ENCODE measurements at places on chromosomes 11 and 22.
A peak's percentile ranks its signal among the peaks of the same experiment; 100 is the strongest.

DNA sequence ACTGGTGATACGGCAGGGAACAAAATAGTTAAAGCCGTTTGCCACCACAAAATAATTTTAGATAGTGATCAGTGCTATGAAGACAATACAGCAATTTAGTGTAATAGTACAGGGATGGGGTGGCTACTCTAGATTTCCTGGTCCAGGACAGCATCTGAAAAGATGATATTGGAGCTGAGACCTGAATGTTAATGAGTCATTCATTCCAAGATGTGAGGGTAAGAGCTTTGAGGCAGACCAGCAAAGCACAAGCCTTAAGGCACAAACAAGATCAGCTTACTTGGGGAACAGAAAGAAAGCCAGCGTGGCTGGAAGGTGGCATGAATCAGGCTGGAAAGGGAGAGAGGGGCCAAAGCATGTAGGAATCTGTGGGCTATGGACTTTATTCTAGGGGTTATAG is 132.3 kb downstream of the TRIM44 start:
- DNase-seq, result no peak

GRCh38 chr22:33314316-33314715 is 256.1 kb upstream of the SYN3 start:
- no peak for DNase-seq

DNA sequence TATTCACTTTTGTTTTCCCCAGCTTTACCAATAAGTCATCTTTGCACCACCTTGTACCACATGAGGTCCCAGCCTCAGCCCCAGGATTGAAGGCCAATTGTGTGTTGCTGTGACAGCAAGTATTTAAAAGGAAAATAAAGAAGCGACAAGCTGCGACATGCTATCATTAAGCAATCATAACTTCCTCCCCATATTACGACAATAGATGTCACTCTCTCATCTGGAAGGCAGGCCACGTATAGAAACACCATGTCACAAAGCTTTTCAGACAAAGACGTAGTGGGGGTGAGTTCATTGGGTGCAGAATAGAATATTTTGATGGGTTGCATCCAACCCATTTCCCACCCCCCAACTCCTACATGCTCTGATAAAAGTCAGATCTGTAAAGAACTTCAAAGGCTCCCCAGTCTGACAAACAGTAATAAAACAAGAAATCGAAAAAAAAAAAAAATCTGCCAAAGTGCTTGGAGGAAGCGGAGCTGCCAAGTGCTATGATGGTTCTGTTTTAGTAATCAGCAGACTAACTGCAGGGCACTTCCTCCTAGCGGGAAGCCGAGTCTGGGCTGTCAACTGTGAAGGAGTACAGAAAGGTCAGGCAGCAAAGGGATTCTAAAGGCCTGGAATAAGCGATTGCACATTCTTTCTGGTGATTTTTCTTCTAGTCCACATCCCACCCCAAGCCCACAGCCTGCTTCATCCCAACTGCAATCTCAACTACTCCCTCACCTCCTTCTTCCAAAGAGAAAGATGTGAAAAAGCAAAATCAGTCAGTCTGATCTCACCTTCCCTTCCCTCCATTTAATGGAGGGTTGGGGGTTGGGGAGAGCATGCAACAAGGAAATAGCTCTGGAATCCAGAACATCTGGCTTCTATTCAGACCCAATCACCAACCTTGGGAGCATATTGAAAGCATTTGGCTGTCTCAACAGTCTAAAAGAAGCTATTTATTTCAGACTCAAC is 131.4 kb upstream of the UBASH3B start:
- DNase-seq, result no peak

- no peak for DNase-seq
Observed at GRCh38 chr22:48366591-48366990, 1461.1 kb downstream of the BRD1 start.

GRCh38 chr11:91800208-91800914 is 424.3 kb upstream of the FAT3 start:
- peak; percentile 61 for DNase-seq

- no peak for DNase-seq
Observed at GRCh38 chr11:9001736-9002135, 2.1 kb downstream of the NRIP3 start.

GRCh38 chr11:3949125-3949524 is 93.7 kb downstream of the STIM1 start:
- DNase-seq, result no peak

- no peak for DNase-seq
Observed at GRCh38 chr11:16874275-16874975, 136.0 kb downstream of the C11orf58 start.

- no peak for DNase-seq
Observed at GRCh38 chr11:67345920-67346819, 7.2 kb downstream of the POLD4 start.

GRCh38 chr11:60657888-60658287 is 41.5 kb upstream of the MS4A8 start:
- DNase-seq, result no peak

GRCh38 chr11:125773516-125773915 is 5.1 kb downstream of the PATE2 start:
- DNase-seq, result no peak

DNA sequence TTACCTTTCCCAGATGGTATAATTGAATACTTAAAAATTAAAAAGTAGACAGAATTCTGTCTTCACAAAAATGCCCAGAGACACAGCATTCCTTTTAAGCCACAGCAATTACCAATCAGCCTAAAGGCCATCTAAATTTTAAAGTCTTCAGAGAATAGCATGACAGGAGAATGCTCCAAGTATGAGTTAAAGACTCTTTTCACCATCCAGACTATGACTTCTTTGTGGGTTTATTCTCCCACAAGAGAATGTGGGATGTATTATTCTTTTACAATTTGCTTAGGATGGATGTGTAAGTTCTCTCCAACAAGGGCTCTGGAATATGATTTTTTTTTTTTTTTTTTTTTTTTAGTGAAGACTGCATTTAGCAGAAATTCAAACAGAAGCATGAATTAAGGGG is 249.9 kb downstream of the TTC28 start:
- DNase-seq, result no peak

GRCh38 chr11:103108933-103109817 is at the start of gene DYNC2H1:
TSS of gene DYNC2H1 (plus strand) at chr11:103109426. CDS start at chr11:103109575, 149 bp downstream.
- peak; percentile 86 for DNase-seq

DNA sequence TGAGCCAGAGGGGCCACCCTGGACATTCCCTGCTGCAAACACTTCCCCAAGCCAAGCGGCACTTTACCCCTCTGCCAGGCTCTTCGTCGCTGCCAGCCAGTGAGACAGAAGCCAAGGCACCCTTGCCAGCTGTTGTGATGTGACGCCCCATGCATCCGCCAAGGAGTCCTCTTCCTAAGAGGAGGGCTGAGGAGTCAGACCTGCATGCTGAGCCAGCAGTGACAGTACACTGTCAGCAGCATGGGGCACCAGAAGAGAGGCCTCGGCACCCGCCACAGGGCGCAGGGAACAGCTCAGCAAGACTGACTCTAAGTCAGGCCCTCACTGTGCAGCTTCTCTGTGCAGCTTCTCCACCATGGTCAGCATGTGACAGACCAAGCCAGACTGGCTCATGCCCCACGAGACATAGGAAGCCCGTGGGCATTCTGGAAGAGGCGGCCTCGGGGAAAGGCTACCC is 26.4 kb downstream of the VPS37C start:
- no peak for DNase-seq

- no peak for DNase-seq
Observed at GRCh38 chr11:48210052-48210451, 6.6 kb upstream of the OR4B1 start.

DNA sequence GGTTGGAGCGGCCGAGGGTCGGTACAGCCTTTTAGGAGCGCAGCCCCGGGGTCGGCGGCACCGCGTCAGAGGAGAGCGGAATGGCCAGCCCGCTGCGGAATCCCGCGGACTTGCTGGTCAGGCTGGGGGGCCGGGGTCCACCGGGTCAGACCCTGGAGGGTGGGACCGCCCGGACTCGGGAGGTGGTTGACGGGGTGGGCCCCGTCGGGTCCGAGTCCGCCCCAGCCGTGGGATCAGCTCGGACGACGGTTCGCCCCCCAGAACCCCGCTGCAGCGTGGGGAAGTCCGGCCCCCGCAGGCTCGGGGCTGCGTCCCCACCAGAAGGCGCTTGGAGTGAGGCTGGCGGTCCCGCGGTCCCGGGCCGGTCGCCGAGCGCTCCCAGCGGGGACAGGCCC is 301 bp upstream of the ADM2 start:
- no peak for DNase-seq

DNA sequence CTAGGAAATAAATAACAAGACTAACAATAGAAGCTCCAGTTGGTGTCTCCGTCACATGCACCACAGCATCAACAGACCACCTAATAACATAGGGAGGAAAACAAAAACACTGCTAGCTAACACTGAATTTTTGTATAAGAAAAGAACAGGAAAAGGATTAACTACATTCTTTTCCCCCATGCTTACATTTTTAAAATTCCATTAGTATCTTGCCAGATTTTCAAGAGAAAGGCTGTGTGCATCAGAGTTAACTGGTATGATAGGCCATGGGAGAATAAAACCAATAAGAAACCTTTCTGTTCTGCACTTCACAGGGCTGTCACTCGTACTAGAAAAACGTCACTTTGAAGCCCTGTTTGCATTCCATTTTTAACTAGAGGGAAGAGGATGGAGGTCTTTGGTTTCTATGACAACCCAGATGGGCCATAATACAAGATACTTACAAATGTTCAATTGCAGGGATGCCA is 79.0 kb downstream of the LARGE2 start:
- DNase-seq, result no peak

DNA sequence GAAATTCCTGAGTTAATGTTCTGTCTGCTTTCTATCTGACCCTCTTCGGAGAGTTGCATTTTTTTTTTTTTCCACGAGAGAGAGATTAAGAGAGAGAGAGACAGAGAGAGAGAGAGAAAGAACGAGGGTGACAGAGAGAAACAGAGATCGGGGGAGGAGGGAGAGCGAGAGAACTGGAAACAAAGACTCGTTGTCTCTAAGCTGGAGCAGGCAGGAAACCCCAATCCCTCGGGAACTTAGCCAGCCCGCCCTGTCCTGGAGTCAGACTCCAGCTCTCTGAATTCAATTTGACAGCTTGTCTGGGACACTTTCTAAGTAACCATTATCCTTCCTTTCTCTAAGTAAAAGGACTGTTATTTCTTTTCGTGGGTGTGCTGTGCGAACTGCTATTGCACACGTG is 76.9 kb downstream of the KCNJ1 start:
- no peak for DNase-seq

DNA sequence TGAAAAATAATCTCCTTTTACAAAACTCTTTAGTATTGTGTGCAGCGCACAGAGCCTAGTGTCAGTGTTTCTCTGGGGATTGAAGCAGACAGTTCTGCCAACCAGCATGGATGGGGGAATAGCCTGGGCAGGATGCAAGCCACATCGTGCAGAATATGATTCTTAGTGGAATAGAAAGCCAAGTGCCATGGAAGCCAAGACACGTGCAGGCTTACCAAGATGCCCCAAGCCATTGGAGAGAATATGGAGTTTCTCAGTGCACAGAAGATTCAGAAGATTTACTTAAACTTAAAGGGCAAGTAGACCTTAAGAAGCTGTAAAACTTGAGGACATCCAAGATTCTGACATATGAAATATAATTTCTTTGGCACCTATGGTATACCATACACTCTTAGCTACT is 917.6 kb downstream of the NTM start:
- DNase-seq, result no peak

DNA sequence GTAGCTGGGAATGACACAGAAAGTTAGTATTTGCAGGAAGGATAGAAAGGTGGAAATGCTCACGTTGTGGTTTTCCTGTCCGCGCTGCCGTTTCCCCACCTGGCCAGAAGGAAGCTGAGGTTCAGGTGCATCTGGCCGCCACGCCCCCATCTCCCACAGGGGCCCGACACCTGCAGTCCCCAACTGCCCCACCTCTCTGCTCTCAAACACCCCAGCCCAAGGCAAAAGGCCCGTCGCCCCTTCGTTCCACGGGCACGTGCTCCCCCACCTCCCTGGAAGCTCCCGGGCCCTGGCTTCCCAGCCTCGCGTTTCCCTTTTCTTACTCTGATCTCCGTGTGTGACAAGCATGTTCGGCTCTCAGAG is 985.1 kb downstream of the BRD1 start:
- no peak for DNase-seq

DNA sequence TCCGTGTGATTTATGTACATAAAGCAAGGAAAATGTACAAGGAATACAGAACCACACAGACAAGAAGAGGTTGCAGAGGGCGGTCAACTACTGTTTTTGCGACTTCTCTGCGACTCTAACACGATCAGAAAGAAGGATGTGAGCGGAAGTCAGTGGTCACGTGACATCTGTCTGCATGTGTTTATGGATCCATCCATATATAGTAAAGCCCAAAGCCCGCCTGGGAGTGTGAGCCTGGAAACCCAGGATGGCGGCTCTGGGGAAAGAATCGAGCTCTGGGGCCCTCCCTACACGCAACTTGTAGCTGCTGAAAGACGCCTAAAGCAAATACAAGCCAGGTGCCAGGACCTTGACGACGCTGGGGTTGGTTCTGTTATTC is 8.8 kb downstream of the OSBPL5 start:
- DNase-seq, result no peak

Measured in NCI-H446 treated with DMSO at 0.1 percent for 48 hours (cell line).